ENCODE measurements at places on chromosomes 3 and 15.
A peak's percentile ranks its signal among the peaks of the same experiment; 100 is the strongest.

- DNase-seq, result no peak
These were observed 49.4 kb upstream of the SPATA12 start for GRCh38 chr3:57011022-57011421.

DNA sequence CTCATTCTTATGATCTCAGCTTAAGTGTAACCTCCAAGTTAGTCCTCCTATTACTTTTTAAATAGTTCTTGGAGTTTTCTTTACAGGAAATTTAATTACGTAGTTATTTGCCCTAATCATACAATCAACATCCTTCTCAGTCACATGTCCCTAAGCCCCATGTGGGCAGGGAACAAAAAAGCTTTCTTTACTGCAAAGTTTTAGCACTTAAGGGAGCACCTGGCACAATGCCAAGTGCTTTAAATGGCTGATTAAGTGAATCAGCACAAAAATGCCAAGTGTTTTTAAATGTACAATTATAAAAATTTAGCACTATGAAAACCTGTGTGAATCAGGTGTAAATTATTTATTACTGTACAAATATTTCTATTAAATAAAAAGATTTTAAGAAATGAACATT, 445.3 kb downstream of the C3orf38 start:
- no peak for DNase-seq

GRCh38 chr3:48404440-48405342, 25.2 kb downstream of the PLXNB1 start:
- DNase-seq, result no peak

DNA sequence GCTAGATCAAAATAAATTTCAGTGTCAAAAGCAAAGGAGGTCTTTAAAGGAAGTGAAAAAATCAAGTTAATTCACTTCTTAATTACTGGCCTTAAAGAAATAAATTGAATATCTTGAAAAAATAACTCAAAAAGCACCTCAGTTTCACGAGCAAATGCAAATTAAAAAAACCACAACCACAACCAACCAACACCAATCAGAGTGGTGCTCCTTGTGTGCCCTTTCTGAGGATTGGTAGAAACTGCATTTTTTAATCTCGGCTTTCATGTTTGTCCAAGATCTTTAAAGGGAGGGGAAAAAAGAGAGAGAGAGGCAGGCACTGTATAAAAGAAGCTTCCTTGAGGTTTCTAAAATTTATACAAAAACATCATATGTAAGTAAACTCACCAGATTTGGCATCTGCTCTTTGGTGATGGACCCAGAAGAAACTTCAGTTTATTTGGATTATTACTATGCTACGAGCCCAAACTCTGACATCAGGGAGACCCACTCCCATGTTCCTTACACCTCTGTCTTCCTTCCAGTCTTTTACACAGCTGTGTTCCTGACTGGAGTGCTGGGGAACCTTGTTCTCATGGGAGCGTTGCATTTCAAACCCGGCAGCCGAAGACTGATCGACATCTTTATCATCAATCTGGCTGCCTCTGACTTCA, at the start of gene GPR15:
TSS of gene GPR15 (plus strand) at position 357 of the 653 bp plus-strand sequence. CDS start at position 413, 56 bp downstream.
- no peak for DNase-seq

GRCh38 chr15:59104602-59104911, 389 bp upstream of the CCNB2 start:
- no peak for DNase-seq

GRCh38 chr3:129820587-129820986, 72.9 kb downstream of the TMCC1 start:
- no peak for DNase-seq

- DNase-seq, result no peak
These were observed 236.6 kb downstream of the KCNH8 start for GRCh38 chr3:19384868-19385267.

DNA sequence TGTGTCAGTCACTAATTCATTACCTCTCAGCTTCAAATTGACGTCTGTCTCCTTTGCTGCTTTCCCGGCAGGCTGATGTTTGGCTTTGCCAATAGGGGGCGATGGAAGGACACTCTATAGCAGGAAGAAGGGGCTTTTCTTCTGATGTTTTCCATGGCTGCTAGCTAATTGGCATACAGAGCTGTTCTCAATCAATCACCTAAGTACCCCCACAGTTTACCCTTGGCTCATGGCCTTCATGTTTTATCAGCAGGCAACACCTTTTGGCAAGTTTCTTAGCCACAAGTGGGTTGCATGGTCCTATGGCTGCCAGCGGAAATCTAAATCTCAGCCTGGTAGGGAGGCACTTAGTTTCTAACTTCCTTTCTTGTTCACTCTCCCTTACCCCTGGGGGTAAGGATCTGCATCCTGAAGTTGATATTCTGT, 45.0 kb downstream of the ESYT3 start:
- DNase-seq, result peak; percentile 13

GRCh38 chr3:42079701-42080452, 11.3 kb upstream of the TRAK1 start:
- no peak for DNase-seq

- DNase-seq, result no peak
These were observed 142.8 kb upstream of the ATP2B2 start for GRCh38 chr3:10648181-10648580.

- no peak for DNase-seq
These were observed 5.9 kb downstream of the ISG20 start for GRCh38 chr15:88644741-88645140.

GRCh38 chr3:165754219-165755007, 82.8 kb downstream of the BCHE start:
- DNase-seq, result no peak

DNA sequence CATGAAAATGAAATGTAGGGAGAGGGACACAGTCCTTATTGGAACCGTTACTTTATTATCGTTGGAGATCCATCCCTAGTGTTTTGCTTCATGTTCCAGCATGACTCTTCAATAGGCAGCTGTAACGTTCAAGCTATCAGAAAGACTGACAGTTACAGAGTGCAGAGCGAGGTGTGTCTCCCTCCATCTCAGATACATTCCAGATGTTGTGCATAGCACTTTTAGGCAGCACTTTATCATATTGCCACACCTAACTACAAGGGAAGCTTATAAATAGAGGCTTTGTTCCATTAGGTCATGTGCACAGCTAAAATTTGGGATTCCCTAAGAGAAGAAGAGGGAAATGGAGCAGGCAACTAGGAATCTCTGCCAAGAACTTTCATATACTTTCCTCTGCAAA, 1009.6 kb downstream of the ROBO2 start:
- DNase-seq, result no peak

DNA sequence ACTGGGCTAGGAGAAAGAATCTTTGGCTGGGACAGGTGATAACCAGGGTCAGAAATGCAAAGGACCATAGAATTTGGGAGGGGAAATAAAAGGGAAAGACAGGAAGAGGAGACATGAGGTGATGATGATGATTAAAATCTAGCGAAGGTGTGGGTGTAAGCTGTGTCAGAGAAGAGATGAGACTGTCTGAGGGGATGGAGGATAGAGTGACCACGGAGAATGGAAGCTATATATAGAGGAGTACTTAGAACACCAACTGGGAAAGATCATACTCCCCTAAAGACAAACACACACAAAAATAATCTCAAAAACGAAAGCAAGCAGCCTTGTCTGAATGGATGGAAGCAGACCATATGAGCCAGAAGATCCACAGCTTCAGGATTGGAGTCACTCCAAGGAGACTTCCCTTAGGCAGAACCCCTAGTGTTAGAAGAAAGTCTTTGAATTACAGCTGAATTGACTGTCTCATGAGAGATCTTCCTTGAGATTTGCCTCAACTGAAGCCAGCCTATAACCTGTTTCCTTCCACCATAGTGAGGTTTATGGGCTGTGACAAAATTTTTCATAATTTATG, 115.2 kb upstream of the DAZL start:
- no peak for DNase-seq

- DNase-seq, result no peak
These were observed 19.7 kb downstream of the ITGA11 start for GRCh38 chr15:68412218-68412617.

DNA sequence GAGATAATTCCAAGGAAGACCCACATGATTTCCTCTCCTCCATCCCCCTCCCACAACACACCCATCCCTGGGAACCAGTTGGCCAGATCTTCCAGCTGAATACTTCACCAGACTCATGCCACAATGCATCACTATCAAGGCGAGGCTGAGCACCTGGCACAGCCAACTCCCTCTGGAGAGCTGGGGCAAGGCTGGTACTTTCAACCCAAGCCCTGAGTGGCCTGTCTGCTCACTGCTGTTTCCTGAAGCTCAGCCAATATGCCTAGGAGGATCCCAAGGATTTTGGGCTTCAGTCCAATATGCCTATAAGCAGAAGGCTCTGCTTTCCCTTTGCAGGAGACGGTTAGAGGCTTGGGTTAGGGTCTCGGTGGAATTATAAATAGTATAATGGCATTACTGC, 90.9 kb upstream of the NEO1 start:
- no peak for DNase-seq

DNA sequence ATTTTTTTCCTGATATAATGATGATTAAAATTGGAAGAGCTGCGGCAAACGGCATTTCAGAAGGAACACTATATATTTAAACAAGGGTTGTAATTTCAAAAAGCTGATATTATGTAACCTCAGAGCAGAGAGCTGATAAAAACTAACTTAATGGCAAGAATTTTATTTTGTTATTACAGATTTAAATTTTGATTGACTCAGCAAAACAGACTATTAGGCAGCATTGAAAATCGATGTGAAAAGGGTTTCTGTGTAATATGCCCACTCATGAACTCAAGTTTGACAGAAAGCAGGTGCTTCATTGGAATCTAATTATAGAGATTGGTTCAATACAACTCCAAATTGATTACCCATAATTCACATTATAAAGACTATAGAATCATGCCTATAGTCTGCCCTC, 24.9 kb upstream of the LRIG1 start:
- DNase-seq, result no peak

DNA sequence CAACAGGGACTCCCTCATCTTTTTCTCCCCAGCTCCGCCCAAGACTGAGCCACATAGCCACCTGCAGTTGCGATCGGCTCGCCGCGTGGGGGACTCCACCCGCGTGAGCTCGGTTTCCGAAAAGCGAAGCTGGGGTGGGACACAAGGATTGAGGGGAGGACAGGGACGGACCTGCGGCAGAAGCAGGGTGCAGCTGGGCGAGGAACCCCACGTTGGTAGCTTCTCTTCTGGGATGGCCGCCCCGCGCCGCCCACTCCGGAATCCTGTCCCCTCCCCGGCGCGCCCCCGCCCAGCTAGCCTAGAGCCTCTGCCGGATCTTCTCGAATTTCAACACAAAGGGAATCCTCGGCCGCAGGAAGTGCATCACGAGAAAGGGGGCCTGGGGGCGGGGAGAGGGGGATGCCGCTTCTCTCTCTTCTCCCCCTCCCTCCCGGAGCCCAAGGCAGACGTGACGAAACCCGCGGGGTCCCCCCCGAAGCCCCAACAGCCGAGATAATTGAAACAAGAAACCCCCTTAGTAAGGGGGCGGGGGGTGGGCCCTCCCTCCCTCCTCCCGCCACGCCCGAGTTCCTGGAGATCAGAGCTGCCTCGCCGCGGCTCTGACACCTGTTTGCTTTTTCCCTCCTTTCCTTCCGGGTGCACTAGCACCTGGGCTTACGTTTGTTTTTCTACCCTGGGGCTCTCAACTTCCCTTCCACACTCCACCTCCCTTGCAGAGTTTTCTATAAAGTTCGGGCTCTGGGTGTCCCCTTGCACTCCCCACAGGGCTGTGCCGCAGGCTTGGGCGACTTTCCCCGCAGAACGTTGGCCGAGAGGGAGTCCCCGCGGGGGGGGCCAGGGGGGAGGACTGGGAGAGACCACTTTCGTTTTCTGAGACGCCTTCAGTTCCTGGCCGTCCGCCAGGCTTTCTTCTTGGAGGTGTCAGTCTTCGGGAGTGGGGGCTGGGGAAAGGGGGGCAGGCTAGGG, 1.3 kb upstream of the KCNH8 start:
- DNase-seq, result peak; percentile 68

GRCh38 chr15:34583399-34584329, at the start of gene GOLGA8B:
TSS of gene GOLGA8B (minus strand) at chr15:34583651. CDS start at chr15:34535912, 47,739 bp downstream.
- DNase-seq, result peak; percentile 66

- DNase-seq, result no peak
These were observed 14.2 kb upstream of the CLEC3B start for GRCh38 chr3:45011756-45012508.

DNA sequence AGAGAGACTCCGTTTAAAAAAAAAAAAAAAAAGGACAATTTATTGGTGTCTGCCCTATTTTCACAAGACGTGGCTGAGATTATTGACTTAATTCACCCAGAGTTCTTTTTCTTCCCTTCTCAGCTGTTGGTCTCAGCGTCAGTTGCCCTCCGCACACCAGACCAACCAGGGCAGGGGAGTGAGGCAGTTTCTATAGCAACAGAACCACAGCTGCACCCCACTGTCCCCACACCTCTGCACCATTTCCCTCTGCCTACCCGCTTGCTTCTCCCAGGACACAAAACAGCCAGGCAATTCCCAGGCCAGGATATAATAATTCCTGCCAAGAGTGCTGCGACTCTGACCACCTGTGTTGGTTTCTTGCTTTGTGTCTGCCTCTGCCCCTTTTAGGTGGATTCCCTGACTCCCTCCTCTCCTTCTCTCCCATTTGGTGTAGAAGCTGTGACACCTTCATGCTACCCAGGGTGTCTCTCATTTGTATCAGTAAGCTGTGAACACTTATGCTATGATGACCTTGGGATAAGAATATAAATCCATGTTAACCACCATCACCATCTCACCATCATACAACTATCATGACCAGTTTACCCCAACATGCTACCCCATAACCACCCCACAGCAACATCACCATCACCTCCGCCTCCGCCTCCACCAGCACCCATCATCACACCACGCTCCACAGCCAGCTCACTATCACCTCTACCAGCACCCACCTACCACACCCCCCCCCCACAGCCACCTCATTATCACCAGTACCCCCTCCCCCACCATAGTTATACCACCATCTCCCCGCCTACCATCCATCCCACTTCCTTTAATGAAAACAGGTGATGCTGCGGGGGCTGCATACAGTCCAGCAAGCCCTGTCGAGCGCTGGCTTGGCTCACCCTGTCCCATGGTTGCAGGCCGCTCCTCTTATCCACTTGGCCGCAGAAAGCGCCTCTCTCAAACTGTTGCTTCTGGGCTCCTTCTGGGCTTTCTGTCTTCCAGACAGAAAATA, 589 bp downstream of the EPB42 start:
- DNase-seq, result no peak

Data from stimulated activated naive B cell treated with anti-CD40 and anti-IgM and Interleukin-4, amounts not matched to agents 10 μg/mL and 1 μg/mL and 100 μg/mL, for 72 hours (primary cell).